ENCODE measurements at places on chromosomes 5 and 9.

- peak; percentile 77 for DNase-seq
Measured at GRCh38 chr5:143200781-143201398, 202.6 kb downstream of the NR3C1 start.

DNA sequence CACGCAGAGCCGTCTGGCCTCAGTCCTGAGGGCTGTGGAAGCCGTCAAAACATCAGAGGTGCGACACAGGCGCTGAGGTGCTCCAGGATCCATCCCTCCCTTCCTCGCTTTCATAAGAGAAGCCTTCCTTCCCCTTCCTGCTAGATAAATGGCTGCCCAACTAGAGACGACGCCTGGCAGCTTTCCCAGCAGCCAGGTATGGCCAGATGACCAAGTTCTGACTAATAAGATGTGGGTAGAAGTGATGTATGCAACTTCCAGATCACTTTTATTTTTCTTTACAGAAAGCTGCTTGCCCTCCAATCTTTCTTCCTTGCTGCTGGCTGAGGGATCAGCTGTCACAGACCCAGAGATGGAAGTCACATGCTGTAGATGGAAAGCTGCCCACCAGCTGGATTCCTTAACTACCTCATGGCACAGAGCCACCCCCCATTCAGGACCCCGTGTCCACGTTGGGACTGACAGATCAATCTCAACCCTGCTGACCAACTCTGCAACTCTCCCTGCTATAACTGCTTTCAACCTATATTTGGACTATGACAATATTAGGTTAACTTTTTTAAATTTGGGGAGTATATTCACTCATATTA, 8.8 kb downstream of the MAPK9 start:
- DNase-seq = no peak

DNA sequence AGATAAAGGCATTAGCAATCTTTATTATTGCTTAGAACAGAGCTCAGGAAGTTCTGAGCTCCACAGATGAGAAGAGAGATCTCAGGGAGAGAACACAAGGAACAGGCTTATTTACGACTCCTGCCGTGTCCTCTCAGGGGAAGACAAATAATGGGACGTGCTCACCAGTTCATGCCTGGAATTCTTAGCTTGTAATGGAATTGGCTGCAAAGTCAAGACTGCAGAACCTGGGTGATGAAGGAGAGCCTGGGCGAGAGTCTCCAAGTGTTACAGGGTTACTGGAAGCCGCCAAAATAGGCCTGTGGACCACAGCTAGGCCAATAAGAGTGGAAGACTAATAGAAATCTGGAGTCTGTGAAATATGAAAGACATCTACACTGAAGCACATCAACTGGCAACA, 174.5 kb upstream of the ADAMTSL1 start:
- no peak for DNase-seq

GRCh38 chr9:131051592-131052517, 42.9 kb downstream of the LAMC3 start:
- DNase-seq = no peak

DNA sequence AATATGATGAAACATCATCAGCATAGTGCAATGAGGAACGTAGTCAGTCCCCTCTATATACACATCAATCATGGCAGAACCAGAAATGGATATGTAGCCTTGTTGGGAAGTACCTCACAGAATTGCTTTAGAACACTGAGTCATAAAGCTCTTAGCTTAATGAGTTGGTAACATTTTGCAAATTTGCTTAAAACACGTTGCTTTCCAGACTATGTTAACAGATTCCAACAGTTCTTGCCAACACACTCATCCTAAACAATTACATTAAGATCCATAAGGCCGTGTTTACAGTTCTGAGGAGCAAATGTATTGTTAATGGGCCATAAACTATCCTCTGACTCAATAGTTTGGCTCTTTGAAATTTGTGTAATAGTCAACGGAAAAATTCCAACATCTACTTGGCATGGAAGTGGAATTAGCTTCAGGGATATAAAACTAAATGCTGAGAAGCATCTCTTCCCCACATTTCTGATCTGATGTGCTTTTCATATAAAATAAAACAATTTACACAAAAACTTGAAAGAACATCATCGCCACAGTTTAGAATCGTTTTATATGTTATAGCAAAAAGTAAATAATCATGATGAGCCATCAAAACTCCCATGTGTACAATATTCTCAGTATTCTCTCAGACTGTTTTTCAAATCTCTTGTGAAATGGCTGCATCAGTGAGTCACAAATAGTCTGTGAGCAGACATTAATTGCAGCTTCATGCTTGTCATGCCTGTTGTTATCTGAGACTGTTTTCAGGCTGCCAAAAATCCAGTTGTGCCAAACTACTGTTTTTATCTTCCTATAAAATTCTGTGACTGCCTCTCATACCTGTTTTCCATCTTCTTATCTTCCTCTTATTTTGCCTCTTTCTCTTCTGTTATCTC, 291.9 kb downstream of the COX7C start:
- peak; percentile 61 for DNase-seq

GRCh38 chr9:78189461-78189860, 46.4 kb upstream of the CEP78 start:
- DNase-seq = no peak

DNA sequence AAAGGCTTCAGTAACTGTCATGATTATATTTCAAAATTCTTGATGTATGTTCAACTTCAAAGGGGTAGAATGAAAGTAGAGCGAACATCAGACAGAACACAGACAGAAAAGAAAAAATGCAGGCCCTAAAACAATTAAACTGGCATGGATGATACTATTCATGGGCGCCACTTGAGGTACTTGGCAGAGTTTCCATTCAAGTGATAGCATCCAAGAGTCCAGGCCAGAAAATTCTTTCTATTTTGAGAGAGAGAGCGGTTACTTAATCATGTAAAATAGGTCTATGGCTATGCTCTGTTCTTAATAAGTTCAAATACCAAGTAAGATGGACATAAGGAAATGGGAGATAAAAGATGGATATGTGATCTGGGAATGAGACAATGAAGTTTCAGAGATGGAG, 21.4 kb upstream of the PRR16 start:
- DNase-seq = no peak

DNA sequence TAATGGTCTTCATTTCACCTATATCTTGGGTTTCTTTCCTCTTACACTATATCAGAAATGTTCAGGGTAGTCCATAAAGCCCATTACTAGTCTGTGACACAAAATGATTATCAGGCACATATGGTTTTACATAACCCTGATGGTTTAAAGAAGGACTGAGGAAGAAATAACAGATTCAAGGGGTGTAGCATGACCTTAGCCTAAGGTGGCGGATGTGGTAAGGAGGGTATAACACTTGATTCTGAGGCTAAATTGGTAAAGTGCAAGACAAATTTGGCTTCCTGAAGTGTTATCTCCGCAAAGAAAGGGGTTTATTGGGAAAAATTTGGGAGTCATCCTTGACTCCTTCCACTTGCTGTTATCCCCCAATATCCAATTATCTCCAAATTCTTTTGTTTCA, 388.2 kb upstream of the RPS23 start:
- DNase-seq = no peak

DNA sequence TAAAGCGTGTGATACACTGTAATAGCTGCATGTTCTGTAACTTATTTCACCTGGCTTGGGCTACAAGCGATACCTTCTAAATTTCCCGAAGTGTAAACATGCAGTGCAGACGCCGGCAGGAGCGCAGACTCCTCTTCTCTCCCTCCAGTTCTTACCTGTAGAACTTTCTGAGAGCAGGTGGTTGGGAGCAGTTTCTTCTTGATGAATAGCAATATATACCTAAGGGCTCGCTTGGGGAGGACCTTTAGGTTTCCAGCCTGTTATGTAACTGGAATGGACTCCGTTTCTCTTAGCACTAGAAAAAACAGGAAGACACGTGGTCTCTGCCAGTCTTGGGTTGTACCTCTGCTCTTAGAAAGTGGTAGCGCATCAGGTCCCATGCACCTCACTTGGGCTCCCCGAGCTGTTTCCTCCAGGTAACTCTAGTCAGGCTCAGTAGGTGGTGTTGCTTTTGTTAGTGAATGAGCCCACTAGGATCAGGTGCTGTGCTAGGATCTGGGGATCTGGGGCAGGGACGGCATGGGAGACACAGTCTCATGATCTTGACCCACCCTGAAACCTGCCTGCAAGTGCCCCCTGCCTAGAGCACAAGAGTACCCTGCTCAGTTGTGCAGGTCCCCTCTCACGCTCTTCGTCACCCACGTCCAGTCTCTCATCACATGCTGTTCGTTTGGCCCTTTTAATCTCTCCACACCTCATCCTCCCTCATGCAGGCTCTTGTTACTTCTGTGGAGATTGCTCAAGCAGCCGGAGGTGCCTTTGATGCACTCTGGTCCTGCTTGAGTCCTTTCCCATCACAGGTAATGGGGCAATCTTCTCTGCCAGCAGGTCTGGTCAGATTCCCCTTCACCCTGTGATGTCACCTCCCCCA, 2.8 kb downstream of the TENT4A start:
- no peak for DNase-seq

DNA sequence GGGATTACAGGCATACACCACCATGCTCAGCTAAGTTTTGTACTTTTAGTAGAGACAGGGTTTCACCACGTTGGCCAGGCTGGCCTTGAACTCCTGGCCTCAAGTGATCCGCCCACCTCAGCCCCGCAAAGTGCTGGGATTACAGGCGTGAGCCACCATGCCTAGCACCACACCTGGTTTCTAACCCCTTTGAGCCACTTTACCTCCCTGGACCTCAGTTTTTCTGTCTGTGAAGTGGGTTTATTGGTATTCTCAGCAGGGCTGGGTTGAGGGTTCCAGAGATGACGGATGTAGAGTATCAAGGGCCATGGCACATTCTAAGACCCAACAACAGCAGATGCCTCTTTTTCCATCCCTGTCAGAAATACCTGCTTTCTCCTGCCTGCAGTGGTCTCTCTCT, 38.6 kb downstream of the AMBP start:
- DNase-seq = no peak

- no peak for DNase-seq
Measured at GRCh38 chr5:142396436-142397038, 71.7 kb upstream of the SPRY4 start.

DNA sequence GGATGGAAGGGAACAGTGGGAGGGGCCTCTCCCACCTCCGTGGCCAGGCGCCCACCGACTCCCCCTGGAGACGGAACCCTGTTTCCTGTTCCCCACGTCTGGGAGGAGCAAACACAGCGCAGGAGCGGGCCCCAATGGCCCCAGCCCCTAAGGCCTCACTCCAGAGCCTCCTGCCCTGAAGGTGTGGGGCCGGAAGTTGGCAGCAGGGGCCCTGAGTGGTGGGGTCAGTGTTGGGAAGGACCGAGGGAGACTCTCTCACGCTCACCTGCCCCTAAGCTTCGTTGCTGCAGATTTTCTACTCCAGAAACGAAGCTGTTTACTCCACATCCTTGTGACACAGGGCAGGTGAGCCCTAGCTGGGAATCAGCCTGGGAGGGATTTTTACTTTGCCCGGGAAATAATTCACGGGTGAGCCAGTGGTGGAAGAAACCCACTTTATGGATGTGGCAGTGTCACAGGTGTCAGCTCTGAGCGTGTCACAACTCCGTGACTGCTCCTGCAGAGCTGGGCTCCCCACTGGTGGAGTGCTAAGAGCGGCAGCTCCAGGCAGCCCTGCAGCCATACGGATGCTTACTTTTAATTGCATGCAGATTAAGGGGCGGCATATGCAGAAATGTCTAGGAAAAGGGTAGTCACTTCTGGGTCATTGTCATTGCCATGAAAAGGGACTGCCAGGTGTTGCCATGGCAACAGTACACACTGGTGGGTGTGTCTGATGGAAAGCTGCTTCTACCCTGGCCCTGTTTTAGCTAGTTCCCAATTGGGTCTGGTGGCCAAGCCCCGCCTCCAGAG, 77.5 kb upstream of the OLFM1 start:
- no peak for DNase-seq

GRCh38 chr5:178083922-178084321, 29.4 kb upstream of the N4BP3 start:
- no peak for DNase-seq

GRCh38 chr5:116795189-116795588, 220.6 kb upstream of the SEMA6A start:
- no peak for DNase-seq

- no peak for DNase-seq
Measured at GRCh38 chr5:112316731-112317130, 102.3 kb downstream of the EPB41L4A start.

- no peak for DNase-seq
Measured at GRCh38 chr9:80223897-80224296, 652.1 kb downstream of the TLE4 start.

DNA sequence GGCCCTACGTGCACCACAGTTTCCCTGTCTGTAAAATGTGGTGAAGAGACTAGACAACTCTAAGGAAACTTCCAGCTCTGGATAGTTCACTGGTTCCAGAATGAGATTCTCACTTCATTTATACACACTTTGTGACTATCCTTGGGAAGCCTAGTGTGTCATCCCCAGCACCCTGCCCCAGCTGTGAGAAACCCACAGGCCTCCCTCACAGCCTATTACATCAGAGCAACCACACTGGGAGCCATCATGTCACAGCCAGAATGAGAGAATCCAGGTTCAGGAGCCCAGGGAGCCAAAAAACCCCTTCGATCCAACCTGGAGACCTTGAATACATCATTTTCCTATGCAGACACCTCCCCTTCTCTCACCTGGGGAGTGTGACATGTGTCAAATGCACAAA, 21.0 kb upstream of the HAND1 start:
- DNase-seq = no peak

GRCh38 chr9:137368431-137369035, 54.4 kb downstream of the EXD3 start:
- DNase-seq = no peak

- DNase-seq = no peak
Measured at GRCh38 chr9:14526504-14526903, 166.7 kb downstream of the ZDHHC21 start.

DNA sequence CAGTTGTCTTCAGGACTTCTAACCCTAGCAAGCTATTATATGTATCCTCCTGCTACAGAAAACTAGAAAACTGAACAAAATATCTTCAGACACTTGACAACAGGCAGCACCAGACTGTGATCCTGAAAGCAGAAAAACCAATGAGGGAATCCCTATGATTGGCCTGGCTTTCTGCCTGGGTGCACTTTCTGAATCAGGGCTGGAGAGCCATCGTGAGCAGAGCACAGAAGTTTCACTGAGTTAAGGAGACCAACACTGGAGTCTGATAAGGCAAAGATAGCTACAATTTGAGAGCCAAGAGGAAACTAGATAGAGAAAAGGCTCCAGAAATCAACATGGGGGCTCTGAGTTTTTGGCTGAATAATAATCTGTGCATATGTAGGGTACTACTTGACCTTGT, 106.5 kb downstream of the FANCC start:
- DNase-seq = no peak

GRCh38 chr5:139708877-139709581, 60.9 kb downstream of the CXXC5 start:
- no peak for DNase-seq

DNA sequence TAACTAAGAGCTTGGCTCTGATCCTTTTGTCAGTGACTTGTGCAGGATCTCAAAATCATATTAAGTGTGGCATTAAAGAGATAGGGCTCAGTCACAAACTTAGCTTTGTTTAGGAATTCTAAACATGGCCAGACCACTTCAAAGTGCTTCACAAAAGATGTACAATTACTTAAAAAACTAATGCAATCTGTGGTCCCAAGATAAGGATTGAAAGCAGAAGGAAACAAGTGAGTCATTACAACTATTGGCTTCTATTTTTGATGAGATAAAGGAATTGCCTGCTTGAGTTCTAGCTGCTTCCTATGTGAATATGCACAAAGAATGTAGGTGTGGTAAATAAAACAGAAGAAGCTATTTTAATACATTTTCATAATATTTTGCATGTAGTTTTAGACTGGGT, 44.9 kb upstream of the SLC12A2 start:
- no peak for DNase-seq

- DNase-seq = peak; percentile 87
Measured at GRCh38 chr9:70609542-70610286, 195.3 kb upstream of the KLF9 start.

Data from AG09309 (cell line).